ENCODE measurements at places on chromosomes 5 and 9. TPM values are rescaled to one million over a fixed set of nuclear protein-coding genes. Genes with fewer than 3 reads are reported as not detected.

ISCA1 gene
- total RNA-seq, result 14.7 TPM

SLC6A7 gene
- not detected for total RNA-seq

- H3K27me3 ChIP-seq, result no peaks in the 10 kb centered on the region
- H3K36me3 ChIP-seq, result peaks cover 30% of the 10 kb centered on the region
- H3K4me1 ChIP-seq, result peaks cover 65% of the 10 kb centered on the region
- peak; percentile 83 for DNase-seq
- H3K27ac ChIP-seq, result peak overlapping the region; percentile 99
- H3K4me3 ChIP-seq, result peak overlapping the region; percentile 36
Measured at GRCh38 chr9:136901516-136902258, 15.4 kb downstream of the TRAF2 start.

REEP2 gene
- total RNA-seq, result 3.1 TPM

PHYHD1 gene
- total RNA-seq, result not detected

DNA sequence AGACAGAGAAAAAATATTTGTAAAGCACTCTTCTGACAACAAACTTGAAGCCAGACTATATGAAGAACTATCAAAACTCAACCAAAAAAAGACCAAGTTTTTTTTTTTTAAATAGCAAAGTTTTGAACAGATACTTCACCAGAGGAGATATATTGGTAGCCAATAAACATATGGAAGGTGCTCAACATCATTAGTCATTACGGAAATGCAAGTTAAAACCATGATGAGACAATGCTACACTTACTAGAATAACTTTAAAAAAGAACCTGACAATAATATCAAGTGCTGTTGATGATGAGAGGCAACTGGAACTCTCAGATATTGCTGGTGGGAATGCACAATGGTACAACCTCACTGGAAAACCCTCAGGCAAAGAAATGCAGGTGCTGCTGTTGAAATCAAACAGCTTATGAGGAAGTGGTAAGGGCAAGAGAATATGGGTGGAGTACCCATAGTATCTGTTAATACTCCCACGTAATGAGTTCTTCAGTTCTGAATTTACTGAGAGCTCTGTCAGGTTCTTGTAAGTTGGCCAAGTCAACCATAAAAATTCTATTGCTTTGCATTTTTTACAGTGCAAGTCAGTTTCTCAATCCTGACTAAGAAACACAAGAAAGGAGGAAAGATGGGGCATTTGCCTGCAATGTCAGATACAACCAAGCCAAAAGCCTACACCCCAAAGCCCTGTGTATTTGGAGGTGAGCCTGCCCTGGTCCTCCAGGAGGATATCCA is 87.3 kb upstream of the GNAQ start:
- H3K36me3 ChIP-seq, result no peaks in the 10 kb centered on the region
- peaks cover 7% of the 10 kb centered on the region for H3K4me1 ChIP-seq
- H3K27me3 ChIP-seq, result no peaks in the 10 kb centered on the region
- peak; percentile 35 for DNase-seq

DNA sequence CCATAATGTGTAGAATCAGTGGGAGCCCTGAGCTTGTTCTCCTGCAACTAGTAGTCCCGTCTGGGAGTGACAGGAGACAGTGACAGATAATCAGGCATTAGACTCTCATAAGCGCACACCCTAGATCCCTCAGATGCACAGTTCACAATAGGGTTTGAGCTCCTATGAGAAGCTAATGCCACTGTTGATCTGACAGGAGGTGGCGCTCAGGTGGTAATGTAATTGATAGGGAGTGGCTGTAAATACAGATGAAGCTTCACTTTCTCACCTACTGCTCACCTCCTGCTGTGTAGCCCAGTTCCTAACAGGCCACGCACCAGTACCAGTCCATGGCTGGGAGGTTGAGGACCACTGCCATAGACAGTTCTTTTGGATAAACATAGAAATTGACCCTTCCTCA is 188.7 kb downstream of the ROR2 start:
- no peak overlapping the region for H3K27ac ChIP-seq
- no peaks in the 10 kb centered on the region for H3K36me3 ChIP-seq
- H3K27me3 ChIP-seq, result no peaks in the 10 kb centered on the region

DNA sequence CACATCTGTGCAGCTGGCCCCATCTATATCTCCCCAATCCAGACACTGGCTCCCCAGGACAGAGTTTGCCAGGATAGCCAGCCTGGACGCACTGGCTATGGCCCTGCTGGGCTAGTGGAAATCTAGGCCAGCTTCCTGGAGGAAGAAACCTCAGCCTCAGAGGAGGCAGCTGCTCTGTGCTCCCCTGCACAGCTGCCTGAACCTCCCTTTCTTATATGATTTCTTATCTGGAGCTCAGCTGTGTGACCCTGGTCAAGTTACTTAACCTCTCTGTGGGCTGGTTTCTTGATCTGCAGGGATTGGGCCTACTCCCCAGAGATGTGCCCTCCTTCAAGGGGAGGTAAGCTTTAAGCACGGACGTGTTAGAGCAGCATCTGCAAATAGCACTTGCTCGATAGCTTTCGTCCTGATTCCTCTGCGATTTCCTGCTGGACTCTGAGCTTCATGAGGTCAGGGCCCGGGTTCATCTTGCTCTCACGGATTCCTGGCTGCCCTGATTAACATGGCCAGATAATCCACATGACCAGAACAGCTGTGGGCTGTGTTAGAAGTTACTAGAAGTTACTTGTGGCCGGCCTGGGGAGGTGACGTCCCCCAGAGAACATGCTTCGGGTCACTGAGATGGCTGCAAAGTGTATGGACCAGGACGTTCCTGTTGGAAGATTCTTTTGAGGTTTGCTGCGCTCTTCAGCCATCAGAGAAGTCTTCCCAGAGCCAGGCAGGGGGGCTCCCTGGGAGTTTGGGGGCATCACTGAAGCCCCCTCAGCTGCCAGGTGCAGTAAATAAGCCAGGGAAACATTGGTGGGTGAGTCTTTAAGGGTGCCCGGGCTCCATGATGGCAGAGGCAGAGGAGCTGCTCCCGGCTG is 14.5 kb downstream of the C9orf50 start:
- no peak overlapping the region for H3K27ac ChIP-seq
- peaks cover 19% of the 10 kb centered on the region for H3K4me1 ChIP-seq
- no peak overlapping the region for H3K4me3 ChIP-seq
- DNase-seq, result no peak

Measured in GM12878 (cell line).